ENCODE measurements at places on chromosomes 7 and 10.

GRCh38 chr7:156919132-156919713 lies 26.2 kb upstream of the LMBR1 start:
- DNase-seq: peak; percentile 14

DNA sequence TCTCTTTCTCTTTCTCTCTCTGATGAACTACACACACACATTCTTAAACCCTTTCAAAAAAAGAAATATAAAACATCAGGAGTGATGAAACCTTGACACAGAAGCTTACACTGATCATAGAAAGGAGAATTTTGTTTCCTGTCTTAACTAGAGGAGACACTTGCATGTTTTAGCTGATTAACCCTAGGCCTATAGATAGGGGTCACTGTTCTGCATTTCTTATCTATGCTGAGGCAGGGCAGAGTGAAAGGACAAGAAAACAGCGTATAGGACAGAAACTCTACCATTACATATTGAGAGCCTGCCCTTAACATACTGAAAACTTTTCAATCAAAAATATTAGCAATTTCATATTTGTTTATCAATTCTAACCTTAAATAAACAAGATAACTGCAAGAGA lies 680.6 kb upstream of the MBL2 start:
- DNase-seq: no peak

GRCh38 chr10:117461766-117462423 lies 80.7 kb upstream of the EMX2 start:
- peak; percentile 90 for DNase-seq

DNA sequence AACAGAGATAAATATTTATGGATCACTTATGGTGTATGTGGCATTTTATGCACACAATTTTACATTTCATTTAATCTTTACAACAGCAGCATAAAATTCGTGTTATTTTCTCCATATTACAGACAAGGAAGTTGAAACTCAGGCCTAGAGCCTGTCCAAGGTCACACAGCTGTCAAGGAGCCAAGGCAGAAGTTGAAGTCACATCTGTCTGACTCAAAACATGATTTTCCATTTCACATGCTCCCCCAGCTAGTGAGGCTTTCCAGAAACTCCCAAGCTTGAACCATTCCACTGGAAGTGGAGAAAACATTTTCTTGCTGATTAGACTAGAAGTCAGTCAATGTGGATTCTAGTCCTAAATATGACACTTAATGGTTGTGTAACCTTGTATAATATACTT lies 110.5 kb downstream of the HECTD2 start:
- DNase-seq: no peak

DNA sequence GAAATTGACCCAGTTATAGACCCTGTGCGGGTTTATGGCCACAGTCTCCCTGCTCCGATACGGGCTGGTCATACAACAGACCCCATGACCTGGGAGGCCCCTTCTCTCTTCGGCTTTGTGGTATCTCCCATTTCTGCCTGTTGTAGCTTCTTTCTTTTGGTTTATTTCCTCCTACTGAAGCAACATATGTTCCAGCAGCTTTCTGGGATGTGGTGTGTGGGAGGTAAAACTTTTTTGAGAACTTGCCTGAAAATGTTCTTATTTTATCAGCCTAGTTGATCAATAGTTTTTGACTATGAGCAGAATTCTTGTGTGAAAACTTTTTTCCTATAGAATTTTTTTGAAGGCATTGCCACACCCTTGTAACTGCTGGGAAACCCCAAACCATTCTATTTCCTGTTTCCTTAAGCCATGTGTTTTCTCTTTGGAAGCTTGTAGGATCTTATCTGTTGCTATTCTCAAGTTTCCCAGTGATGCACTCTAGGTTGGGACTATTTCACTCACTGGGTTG lies 80.0 kb downstream of the DAGLB start:
- DNase-seq: no peak

DNA sequence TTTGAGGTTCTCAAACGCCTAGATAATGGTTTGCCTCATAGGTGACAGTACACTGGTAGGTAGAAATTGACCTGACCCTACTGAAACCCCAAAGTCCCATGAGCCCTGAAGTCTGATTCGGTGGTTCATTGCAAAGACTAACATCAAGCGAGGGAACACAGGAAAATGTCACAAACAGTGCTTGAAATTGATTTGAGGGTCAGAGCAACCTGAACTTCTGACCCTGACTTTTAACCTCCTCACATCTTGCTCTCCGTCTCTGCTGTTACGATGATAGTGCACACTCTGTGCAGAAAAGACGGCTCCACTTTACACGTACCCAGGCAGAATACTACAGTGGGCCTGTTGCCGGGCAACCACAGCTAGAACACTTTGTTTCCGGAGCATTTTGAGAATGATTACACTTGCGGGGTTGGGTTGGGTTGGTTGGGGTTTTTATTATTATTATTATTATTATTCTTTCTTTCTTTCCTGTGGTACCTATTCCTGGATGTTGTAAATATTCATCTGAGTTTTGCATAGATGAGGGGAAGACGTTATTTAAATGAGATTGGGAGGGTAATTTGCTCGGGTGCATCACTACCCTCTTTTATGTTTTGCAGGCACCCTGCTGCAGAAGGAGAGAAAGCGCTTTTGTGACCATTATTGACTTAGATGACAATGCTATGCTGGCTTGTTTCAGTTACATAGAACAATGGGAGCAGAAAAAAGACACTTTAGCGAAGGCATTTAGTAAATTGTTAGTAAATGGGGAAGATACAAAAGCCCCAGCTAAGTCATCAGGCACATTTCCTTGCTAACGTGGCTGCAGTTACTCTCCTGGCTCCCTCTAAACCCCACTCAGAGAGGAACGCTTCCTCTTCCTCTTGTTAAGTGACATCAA lies 438.1 kb upstream of the NRP1 start:
- DNase-seq: peak; percentile 46

- DNase-seq: peak; percentile 57
Observed at GRCh38 chr10:100827819-100828737, 82.7 kb downstream of the PAX2 start.

DNA sequence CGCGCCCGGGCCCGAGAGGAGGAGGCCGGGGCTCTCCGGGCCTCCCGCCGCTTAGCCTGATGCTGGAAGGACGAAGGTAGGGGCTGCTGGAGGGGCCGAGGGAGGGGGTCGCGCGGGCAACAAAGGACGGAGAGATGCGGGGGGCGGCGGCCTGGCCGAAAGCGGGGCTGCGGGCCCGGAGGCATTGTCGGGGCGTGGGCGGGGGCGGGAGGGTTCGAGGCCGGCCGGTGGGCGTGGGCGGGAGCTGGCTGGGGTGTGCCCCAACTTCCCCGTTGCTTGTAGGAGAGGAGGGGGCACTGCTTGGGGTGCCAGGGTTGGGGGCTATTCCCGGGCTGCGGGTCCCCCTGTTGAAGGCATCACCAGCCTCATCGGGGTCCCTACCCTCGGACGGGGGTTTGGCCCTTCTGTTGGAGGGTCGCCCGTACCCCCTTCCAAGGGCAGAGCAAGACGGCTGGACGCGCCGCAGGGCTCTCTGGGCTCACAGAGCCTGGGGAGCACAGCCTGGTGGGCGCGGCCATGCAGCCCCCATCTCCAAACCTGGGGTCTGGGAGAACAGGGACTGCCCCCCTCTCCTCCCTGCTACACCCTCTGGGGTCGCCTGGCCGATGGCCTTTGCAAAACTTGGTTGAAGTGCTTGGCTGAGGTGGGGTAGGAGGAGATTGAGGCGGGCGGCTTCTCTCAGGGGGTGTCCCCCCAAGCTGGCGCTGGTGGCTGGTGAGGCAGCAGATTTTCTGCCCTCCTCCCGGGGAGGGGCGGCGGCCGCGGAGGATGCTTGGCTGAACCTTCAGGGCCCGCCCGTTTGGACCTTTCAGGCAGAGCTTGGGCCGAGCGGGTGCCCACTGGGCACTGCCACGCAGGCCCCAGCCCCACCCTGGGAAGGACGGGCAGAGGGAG lies 699 bp downstream of the CLIP2 start:
- DNase-seq: peak; percentile 61

DNA sequence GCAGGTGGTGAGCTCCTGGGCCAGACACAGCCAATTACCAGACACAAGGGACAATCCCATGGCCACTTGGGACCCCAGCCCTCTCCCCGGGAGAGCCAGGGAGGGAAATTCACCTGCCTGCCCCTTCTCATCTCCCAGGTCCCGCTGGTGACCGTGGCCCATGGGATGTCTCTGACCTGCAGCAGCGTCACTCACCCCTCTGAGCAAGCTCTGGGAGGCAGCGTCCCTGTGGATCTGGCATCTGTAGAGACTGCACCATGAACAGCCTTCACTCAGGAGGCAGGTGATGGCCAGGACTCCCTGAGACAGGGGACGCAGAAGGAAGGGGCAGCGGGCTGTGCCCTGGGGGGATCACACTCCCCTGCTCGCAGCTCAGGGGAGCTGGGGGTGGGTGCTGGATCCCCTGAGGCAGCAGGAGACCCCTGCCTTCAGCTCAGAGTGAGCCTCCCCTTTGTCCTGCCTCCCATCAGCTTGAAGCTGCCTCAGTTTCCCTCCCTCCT lies 90.8 kb downstream of the FOXL3 start:
- DNase-seq: no peak

DNA sequence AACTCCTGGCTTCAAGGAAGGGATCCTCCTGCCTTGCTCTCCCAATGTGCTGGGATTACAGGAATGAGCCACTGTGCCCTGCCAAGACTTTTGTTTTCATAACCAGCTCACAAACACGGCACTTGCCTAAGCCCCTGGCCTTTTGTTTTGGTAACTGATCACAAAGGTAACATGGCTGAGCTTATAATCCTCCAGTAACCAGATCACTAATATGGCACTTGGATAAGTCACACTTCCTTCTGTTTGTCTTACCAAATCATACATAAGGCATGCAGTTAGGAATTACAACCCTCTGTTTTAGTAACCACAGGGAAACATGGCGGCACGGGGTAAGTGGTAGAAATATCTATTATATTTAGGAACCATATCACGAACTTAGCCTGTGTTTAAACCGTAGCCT lies 577.1 kb downstream of the CALN1 start:
- DNase-seq: peak; percentile 67

- no peak for DNase-seq
Observed at GRCh38 chr10:31724296-31724695, 204.3 kb downstream of the ARHGAP12 start.

DNA sequence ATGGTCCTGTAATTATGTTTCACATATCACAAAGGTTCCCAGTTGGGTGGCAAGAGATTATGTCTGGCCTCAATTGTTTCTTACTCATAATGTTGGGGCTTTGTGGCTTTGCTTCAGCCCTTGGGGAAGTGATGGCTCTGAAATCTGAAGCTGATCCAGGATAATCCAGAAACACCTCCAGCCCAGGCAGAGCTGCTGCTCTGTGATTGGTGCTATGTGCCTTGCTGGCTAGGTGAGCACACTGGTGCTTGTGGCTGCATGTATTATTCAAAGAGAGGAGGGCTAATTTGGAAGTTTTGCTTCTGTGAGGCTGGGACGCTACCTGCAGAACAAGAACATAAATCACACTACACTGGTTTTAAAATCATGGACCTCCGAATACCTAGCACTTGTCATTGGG lies 346.6 kb upstream of the MGMT start:
- DNase-seq: no peak

GRCh38 chr10:10985361-10985760 lies 32.3 kb upstream of the CELF2 start:
- DNase-seq: no peak

- DNase-seq: peak; percentile 3
Observed at GRCh38 chr7:147012666-147013065, 896.1 kb downstream of the CNTNAP2 start.

DNA sequence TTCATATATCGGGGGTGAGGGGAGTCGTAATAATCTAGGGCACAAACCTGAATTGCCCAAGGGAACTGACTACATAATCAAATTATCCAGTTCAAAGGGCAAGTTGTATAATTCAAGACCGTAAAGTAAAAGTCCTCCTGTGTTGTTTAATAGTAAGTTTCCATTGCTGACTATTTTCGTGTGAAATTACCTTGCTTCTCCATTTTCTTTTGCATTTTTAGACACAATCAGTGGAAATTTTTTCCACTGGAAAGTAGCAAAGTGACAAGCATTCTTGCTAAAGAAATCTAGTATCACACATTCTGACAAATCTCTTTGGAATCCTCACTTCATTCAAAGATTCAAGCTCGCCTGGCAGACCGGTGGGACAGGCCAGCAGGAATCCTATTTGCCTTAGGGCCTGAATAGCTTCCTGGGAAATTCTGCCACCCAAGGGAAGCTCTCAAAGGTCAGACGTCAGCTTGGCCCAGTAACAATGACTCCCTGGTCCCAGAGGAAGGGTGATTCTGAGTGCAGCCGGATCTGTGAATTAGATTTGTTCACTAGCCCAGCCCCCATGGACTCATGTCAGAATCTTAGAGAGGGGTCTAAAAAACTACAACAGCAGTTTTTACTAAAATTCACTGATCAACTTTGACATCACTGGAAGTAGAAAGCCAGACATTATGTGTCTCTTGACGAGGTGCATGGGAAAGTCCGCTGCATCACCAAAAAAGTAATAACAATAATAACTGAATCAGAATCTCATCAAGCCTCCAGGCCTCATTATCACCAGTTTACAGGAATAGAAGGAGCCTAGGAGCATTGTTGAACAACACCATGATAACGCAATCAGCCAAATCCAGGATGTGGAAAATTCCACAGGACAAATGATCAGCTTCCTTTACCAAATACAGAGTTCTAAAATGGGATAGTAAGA lies 161.0 kb downstream of the SKIDA1 start:
- peak; percentile 91 for DNase-seq

GRCh38 chr7:74612015-74612829 lies 45.3 kb upstream of the GTF2I start:
- peak; percentile 87 for DNase-seq
